G401 (cell line): ENCODE measurements at places on chromosomes 12 and 14.

DNA sequence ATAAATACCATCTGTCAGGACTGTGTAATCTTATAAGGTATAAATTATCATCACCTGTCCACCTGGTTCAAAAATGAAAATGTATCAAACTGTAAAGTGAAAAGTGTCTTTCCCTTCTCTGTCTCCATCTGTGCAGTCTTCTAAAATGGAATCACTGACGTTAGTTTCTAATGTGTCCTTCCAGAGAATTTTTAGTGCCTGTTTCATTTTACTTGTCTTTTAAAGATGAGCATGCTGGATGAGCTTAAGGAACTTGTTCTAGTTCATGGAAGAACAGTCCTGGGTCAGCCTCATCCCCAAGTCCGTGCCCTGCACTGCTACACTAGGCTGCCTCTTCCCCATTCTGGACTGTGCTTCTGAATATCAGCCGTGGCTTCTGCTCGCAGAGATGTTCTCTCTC, 5.4 kb upstream of the NT5DC3 start:
- no peak for DNase-seq

DNA sequence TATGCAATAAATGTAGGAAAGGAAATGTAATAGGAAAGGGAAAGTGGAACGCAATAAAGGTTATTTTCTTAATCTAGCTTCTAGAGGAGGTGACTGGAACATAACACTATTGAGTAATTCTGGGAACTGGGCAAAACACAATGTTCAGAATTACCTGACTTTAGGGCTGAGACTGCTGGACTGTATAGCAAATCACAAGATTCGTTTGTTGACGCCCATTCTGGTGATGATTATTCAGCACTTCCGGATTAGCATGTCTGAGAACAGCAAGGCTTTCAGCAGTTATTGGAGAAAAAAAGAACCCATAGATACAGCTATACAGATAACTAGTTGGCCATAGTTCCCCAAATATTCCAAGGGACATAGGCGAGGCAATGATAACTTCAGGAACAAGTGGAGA, 2.3 kb upstream of the KLRD1 start:
- no peak for DNase-seq

- no peak for DNase-seq
Observed at GRCh38 chr14:95895720-95896119, 19.1 kb downstream of the TUNAR start.

- no peak for DNase-seq
Observed at GRCh38 chr12:71152851-71153250, 4.9 kb downstream of the TSPAN8 start.

DNA sequence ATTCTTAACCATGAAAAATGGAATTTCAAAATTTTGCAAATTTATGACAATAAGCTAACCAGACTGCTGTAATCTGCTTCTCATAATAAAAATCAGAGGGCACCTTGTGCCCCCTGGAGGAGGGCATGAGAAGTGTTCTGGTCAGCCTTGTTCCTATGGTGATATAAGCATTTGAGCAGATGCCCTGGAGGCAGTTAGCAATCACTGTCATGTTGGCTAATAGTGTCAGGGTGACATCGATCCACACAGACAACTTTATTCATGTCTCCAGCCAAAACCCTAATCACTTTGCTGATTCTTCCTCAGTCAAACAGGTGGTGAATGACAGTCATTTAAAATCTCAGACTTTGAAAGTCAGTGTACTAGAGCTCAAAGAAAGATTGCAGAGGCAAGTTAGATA, 943.0 kb downstream of the GALC start:
- DNase-seq = no peak

- DNase-seq = peak; percentile 14
Observed at GRCh38 chr12:132827763-132828703, 636 bp downstream of the GOLGA3 start.

- DNase-seq = no peak
Observed at GRCh38 chr12:27012239-27012981, 1.8 kb downstream of the TM7SF3 start.

- DNase-seq = no peak
Observed at GRCh38 chr14:75645056-75645455, 15.6 kb downstream of the ERG28 start.

GRCh38 chr12:94618995-94619695, 31.2 kb downstream of the TMCC3 start:
- DNase-seq = no peak

GRCh38 chr12:29547151-29547632, 49.7 kb upstream of the OVCH1 start:
- DNase-seq = no peak

GRCh38 chr12:52175371-52176350, 16.2 kb downstream of the KRT80 start:
- DNase-seq = no peak

- no peak for DNase-seq
Observed at GRCh38 chr12:131231032-131231980, 277.6 kb downstream of the ADGRD1 start.

DNA sequence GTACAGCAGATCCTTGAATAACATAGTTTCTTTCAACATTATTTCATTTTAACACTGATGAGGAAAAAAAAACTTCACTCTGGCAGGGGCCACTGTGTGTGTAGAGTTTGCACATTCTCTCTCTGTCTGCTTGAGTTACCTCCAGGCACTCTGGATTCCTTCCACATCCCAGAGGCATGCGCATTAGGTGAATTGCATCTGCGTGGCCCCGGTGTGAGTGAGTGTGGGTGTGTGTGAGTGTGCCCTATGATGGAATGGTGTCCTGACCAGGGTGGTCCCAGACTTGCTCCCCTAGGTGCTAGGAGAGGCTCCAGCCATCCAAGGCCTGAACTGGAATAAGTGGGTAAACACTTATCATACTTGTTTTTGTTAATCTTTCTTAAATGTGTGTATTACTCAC, 90.6 kb upstream of the LRIG3 start:
- DNase-seq = no peak

DNA sequence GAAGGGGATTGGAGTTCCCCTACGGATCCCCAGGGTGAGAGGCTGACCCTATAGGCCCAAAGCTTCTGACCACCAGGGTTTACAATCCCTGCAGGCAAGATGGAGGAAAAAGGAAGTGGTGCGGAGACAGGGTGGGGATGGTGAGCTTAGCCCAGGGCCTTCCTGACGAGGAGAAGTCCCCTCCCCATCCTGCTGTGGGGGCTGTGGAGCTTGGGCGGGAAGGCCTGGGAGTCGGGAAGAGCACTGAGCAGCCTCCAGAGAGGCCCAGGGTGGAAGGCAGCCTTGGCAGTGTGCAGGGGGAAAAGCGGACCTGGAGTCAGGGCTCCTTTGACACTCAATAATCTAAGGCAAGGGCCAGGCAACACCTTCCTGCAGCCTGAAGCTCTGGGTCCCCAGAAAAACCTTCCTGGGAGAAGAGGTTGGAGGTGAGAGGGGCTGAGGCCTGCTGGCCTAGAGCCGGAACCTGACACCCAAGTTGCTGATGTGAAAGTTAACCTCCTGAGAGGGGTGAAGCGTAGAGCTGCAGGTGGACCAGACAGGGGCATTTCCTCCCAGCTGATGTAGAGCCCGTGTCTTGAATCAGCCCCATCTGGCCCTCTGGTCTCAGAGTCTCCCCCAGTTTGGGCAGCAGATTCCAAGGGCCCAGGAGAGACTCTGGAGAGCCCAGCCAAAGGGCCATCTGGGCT, 6.0 kb downstream of the HDAC7 start:
- DNase-seq = no peak

- DNase-seq = no peak
Observed at GRCh38 chr12:19183121-19183838, 53.7 kb downstream of the PLEKHA5 start.

GRCh38 chr12:38156497-38157245, 159.9 kb upstream of the ALG10B start:
- DNase-seq = no peak

DNA sequence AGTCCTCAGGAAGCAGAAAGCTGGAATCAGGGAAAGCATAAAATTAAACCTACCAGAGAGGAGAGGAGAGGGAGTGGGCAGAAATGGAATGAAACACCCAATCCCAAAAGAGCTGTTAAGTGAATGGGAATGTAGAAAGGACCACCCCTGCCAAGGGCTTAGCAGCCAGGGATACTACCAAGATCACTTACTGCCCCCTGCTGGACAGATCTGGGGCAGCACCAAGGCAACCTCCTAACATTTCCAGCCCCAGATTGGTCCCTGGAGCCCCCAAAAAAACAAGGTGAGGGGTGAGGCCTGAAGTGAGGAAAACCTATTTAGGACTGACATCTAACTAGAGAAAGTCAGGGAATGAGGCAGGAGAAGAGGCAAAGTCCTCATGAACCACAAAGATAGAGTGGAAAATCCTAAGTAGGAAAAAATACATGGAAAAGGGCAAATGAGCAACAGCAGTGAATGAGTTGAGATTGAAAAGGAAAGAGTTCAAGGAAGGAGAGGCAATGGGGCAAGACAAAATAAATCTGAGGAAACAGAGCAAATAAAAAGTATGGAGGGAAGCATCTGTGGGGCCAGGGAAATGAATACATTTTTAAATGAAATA, 11.2 kb upstream of the FKBP11 start:
- DNase-seq = peak; percentile 76

DNA sequence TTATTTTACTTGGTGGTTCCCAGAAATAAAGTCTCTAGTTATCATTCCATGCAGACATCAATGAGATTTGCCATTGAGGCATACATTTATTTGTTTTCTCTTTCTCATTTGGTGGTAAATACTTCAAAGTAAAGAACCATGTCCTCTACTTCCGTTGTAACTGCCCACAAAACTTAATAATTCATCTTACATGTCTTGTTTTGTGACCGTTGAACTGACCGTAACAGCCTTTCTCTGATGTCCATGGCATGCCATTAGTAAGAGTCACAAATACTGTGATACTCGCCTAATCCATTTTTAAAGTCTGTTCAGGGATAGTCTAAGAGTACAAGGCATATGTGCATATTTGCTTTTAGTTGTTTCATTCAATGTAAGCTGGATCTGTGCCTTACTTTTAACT, 145.3 kb downstream of the ETV6 start:
- DNase-seq = no peak

DNA sequence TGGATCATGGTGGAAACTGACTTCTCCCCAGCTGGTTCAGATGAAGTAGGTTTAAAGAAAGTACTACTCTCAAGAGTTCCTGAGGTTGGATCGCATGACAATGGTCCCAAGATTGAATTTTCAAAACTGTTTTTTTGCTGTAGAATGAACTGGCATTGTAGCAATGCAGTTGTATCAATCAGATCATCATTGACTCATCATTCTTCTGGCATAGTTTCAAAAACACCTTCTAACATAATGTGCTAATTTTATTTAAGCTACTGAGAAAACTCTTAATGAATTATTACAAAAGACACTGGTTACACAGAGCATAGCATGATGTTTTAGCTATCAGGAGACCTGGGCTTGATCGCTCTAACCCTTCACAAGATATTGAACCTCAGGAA, 384.5 kb upstream of the DCN start:
- DNase-seq = no peak

- no peak for DNase-seq
Observed at GRCh38 chr12:43214166-43214565, 337.8 kb downstream of the ADAMTS20 start.

- DNase-seq = no peak
Observed at GRCh38 chr12:56591961-56592360, 38.2 kb downstream of the BAZ2A start.

- no peak for DNase-seq
Observed at GRCh38 chr14:103255555-103255954, 78.5 kb upstream of the EIF5 start.

GRCh38 chr14:20662968-20663732, 21.2 kb upstream of the RNASE4 start:
- peak; percentile 88 for DNase-seq

GRCh38 chr12:84811291-84811690, 101.3 kb downstream of the SLC6A15 start:
- no peak for DNase-seq

GRCh38 chr12:129641926-129642325, 261.9 kb downstream of the TMEM132D start:
- peak; percentile 1 for DNase-seq

- no peak for DNase-seq
Observed at GRCh38 chr12:33653362-33653761, 213.7 kb upstream of the SYT10 start.

DNA sequence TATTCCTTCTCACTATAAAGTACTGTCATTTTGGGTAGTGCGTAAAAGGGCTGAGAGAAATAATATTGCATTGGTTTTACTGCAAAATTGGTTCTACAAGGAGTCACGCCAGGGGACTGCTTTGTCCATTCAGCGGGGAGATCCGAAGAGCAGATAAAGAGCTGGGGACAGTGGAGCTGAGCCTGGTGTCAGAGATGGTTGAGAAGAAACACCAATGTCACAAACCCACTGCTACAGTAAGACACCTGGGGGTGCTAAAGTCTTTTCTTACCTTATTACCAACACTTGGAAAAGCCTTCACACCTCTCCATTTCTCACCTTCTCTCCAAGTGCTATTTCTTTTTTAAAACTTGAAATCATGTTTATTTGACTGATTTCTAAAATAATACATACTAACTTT, 14.1 kb downstream of the IL31 start:
- no peak for DNase-seq

GRCh38 chr12:124909831-124910560, 4.5 kb downstream of the UBC start:
- peak; percentile 62 for DNase-seq
